ENCODE measurements at places on chromosomes 11 and 22.

GRCh38 chr11:19873730-19874129 lies 161.1 kb downstream of the NAV2 start:
- no peak for DNase-seq

- DNase-seq = no peak
These were observed 476 bp upstream of the BARX2 start for GRCh38 chr11:129374993-129375750.

GRCh38 chr11:16925561-16926065 lies 88.6 kb downstream of the PLEKHA7 start:
- peak; percentile 11 for DNase-seq

DNA sequence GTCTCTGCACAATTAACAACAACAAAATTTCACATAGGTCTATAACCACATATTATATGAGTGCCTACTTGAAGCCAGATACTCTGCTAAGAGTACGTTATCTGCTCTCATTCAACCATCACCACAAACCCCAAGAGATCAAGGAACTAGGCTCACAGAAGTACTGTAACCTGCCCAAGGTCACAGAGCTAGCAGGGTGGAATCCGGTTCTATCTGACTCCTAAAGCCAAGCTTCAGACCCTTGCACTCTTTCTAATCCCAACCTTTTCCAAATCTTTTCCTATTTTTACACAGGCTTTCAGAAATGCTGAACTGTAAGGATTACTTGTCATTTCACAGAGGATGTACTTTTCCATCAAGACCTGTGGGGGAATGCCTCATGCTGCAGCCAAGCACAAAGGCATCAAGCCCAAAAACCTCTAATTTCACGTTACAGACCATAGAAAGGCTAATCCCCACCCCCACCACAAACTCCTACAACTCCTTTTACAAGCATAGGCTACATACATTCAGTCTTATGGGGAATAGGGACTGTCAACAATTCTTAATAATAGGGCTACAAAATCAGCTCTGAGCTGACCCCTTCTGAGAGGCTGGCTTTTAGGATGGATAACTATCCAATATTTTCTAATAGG lies 927 bp downstream of the PRCP start:
- no peak for DNase-seq

DNA sequence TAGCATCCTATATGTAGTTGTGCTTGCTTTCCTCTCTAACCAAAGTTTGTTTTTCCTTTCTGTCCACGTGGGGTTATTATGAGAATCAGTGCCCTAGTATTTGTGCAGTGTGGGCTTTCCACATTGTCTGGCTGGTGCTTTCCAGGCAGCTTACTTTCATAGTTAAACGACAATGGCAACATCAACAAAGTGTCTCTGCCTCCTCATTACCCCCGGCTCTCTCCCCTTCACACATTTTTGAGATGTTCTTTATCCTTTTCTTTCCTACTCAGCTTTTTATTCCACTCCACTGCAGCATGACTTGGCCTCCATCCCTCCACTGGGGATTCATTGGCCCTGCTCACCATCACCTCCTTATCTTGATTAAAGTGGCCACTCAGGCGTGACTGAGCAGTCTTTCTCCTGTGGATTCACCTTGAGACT lies 19.1 kb downstream of the SPECC1L start:
- no peak for DNase-seq

DNA sequence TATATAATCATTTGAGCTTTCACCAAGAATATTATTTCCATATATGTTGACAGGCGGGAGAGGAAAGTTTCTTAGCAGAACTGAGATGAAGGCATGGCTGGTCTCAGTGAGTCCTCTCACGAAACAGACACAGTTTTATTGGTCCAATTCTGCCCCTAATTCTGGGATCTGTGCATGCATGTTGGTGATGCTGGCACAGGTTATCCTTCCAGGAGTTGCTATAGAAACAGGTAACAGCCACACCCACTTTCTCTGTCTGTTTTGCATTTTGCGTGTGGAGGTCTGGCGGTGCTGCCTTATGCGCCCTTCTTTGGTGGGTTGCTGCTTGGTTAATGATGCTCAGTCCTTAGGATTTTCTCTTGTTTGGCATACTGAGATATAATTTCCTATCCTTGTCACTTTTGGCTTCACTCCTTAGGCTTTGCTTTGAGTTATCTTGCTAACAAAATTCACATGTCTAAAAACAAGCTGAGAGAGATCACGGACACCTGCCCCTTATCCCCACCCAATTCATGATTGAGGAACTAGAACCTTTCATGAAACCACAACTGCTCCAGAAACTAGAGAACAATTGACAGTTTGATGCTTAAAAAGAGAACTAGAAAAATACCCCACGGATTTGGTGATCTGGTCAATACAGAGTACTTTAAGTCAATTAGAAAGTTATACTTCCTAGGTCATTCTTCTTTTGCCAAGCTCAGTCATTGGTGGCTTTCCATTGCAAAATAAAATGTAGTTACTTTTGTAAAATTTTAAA lies 189.3 kb downstream of the FAT3 start:
- no peak for DNase-seq

GRCh38 chr22:31142285-31142684 lies 2.0 kb upstream of the PLA2G3 start:
- no peak for DNase-seq

DNA sequence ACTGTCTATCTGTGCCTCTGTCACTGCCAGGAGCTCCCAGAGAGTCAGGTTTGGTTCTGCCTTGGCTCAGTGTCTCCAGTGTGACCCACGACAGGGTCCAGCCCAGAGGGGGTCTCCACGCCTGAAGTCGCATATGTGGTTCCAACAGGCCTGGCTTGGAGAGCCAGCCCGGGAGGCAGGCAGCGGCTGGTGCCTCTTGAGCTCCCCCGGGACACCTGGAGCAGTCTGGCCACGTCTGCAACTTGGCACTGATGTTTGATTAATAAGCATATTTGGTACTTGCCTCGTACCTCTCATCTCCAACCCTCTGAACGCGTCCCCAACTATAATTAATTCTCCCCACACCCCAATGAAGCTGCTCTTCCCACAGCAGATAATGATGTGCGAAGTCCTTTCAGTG lies 31.7 kb upstream of the SHISAL1 start:
- DNase-seq = no peak

GRCh38 chr11:60530454-60531100 lies 15.4 kb downstream of the MS4A13 start:
- DNase-seq = no peak

GRCh38 chr11:47104261-47104950 lies 72.3 kb downstream of the ARFGAP2 start:
- DNase-seq = no peak

All from activated effector memory CD4-positive, alpha-beta T cell treated with Interleukin-2 at 50 U/mL for 16 hours (primary cell).